T-helper 9 cell (primary cell): ENCODE measurements at places on chromosomes 1 and 21.

DNA sequence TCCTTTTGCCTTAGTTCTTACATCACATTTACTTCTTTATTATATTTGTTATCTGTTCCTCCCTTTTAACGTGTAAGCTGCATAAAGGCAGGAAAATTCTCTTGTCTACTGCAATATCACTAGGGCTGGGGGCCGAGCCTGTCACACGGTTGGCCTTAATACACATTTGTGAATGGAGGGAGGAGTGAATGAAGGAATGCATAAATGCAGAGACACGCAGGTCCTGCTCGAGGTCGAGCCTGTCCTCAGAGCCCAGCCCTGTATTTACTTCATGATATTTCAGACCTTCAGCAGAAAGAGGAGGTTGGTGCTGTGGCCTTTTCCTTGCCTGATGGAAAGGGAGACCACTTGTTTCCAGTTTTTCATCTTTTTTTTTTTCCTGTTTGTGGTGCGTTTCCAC lies 671.3 kb downstream of the PTPRU start:
- DNase-seq: no peak

DNA sequence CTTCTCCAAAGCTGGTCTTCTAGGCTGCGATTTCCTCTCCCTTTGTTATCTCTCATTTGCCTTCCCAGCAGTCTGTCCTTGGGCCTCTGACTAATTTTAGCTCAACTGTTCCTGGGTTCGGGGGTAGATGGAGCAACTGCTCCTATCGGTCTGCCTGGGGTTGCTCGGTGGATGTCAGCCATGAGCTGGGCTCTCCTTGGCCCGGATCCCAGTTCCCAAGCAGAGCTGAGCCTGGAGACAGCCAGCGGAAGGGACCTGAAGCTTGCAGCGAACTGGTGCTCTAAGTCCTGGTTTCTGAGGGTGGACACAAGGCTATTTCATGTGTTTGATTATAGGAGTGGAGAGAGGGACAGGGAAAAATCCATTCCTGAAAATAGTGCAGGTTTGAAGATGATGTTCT lies 423.0 kb downstream of the RPS6KC1 start:
- DNase-seq: no peak

DNA sequence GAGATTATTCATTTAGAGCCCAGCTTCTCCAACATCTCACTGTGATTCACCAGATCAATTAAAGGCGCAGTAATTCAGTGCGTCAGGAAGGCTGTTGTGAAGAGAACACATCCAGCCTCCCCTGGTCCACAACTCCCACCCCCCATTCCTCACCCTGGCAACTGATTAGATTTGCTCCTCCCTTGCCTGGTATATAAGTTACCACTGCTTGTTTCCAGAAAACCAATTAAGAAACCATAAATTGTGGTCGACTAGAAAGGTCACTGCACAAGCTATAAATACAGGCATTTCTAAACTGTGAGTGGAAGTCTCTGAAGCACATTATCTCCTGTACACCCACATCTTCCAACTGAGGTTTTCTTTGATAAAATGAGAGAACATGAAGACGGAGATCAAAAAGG lies 41.9 kb downstream of the FAM163A start:
- DNase-seq: no peak

DNA sequence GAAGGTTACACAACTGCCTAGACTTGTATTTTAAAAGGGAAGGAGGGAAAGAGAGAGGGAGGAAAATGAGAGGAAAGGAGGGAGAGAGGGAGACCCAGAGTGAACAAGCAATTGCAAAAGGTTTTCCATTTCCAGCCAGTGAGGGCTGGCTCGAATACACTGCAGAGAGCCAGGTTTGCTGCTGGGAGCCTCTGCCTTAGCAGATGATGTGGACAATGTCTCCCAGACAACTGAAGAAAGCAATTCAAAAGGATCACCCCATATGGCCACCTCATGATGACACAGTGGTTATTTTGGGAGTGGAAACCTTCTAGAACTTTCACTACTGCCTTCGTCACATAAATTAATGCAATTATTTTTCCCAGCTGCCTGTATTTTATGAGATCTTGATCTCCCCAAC lies 86.4 kb downstream of the BCAR3 start:
- no peak for DNase-seq

DNA sequence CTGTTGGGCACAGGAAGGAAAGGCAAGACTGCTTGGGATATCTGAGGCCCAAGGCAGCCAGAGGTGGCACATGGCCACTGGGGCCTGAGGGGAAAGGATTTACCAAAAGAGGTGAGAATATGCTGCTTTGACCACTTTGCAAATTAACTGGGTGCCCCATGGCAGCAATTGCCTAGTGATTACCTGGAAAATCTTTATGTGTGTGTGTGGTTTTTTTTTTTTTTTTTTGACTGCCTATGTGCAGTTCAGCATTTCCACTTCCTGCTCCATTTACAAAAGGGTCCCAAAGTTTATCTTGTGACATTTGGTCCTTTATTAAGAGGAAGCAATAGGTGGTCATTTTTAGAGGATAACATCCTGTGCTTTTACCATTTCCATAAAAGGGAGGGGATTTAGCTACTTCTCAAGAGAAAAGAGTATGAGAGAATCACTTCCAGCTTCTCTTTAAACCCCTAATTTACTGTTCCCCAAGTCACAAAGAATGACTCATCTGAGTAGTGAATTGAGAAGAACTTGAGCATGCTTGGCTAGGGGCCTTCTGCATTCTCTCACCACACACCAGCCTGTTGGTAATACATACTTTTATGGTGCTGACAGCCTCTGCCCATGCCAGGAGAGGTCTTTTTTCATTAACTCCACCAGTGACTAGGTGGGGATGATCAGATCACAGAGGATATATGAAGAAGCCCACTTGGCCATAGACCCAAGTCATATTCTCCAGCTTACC lies 52.1 kb downstream of the SYDE2 start:
- no peak for DNase-seq

DNA sequence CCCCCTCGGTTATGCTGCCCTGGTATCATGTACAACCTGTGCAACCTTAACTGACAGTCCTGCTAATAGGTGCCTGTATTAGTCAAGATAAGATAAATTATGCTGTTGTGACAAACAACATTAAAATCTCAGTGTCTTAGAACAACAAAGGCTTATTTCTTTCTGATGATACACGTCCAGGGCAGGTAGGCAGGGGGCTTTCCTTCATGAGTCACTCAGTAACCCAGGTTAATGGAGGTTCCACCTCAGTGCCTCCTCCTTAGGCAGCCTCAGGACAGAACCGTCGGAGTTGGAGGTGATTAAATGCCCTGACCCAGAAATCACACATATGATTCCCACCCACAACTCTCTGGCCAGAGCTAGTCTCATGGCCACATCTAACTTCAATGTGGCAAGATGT lies 94.6 kb upstream of the CASZ1 start:
- DNase-seq: no peak

- DNase-seq: no peak
Observed at GRCh38 chr1:84299536-84300170, 1.9 kb upstream of the SAMD13 start.

DNA sequence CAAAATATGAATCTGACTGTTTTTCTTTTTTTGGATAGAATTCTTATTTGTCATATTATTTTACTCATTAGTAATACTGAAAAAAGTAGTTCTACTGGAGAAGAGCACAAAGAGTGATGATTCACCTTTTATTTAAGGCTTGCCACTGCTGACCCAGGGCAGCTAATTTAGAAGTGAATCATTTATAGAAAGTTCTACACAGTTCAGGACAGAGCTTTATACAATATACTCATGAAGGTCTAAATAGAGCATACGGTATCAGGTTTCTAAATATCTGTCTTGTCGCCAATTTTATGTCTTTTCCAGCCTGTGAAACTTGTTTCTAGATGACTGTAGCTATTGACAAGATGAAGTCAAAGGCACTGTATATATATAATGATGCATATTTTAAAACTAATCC lies 25.0 kb downstream of the GIPC2 start:
- DNase-seq: no peak

GRCh38 chr1:103457886-103458455 lies 67.5 kb upstream of the RNPC3 start:
- DNase-seq: no peak

- no peak for DNase-seq
Observed at GRCh38 chr21:35203093-35203977, 154.2 kb upstream of the RUNX1 start.

- DNase-seq: no peak
Observed at GRCh38 chr21:42607525-42608102, 45.8 kb upstream of the PDE9A start.

DNA sequence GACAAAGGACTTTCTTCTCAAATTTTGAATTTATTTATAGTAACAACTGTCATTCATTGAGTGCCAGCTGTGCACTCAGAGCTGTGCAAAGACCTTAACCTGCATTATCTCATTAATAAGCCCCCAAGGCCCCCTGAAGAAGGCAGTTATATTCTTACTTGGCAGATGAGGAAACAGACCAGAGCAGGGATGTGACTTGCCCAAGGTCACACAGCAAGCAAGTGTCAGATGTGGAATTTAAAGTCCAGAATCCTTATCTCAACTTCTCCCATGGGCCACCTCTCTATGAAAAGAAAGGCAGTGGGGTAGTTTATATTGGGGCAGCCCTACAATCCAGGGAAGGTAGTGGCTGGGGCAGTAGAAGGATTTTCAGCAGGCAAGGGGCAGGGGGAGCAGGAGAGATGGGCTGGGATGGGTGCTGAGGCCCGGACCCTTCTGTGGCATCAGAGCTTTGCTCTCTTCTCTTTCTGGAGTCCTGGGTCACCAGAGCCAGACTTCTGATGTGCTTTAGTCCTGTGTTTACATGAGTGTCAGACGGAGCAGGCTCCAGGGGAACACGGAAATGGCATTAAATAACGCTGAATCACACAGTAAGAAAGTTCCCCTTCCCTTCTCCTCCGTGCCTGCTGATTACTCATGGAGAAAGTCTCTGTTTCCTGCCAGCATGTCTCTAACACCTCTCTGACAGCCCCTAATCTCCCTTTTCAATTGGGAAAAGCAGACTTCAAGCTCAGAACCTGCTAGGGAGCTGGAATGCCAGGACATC lies 39.5 kb downstream of the EPHB2 start:
- DNase-seq: no peak

- DNase-seq: no peak
Observed at GRCh38 chr1:170318141-170318540, 172.4 kb downstream of the NTMT2 start.

DNA sequence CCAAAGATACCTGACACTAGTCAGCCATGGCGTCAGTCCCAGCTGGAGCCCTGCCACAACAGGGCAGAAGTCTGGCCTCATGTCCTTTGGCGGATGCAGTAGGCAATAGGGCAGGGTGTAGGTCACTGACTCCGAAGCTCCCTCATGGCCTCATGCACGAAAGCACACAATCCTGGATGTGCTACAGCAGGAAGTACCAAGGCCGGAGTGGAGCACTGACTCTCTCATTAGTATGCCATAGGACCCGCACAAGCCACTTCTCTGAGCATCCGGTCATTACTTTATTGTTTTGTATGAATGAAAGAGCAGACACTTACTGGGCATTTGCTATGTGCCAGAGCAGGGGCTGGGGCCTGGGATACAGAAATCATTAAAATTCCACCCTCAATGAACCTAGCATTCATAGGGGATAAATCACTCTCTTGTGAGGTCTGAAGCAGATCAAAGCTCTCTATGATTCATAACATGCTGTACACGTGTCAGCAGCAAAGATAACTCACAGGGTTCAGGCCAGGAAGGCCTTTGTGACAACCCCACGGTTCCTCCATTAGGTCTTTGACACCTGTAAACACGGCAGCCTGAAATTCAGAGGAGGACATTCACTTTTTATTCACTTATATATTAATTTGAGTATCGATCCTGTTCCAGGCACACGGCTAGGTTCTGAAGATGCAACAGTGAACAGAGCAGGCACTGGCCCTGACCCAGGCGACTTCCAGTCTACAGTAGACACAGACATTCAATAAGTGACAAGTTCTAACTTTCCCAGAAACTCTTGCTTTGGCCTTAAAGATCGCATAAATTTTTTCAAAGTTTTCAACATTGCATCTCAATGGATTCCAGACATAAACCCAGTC lies 357.9 kb upstream of the USP24 start:
- DNase-seq: no peak

DNA sequence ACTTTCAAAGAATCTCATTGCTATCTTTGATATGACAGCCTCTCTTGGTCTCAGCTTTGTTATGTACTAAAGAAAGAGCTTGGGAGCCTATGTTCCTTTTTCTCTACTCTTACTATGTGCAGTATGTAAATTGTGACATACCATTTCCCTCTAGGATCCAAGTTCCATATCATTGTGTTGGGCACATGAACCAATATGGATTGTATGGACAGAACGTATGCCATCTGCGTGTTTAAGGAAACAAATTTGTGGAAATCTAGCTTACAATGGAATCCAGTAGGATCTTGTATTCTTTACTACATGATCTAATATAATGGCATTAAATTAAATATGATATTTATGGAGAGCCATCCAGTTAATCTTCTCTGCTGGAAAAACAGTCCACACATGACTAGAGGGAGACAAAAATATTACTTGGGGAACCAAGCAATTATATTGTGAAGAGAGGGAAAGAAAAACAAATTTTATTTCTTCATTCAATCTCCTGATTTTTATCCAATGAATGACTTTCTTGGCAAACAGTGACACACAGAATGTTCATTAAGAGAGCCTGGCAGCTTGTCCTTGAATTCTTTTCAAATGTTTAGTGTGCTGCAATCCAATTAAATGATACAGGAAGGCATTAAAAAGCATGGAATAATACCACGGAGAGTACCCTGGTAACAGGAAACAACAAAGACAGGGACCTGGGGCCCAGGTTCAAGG lies 106.5 kb upstream of the DAB1 start:
- no peak for DNase-seq

- DNase-seq: peak; percentile 35
Observed at GRCh38 chr1:38586993-38587646, 272.5 kb downstream of the RRAGC start.

DNA sequence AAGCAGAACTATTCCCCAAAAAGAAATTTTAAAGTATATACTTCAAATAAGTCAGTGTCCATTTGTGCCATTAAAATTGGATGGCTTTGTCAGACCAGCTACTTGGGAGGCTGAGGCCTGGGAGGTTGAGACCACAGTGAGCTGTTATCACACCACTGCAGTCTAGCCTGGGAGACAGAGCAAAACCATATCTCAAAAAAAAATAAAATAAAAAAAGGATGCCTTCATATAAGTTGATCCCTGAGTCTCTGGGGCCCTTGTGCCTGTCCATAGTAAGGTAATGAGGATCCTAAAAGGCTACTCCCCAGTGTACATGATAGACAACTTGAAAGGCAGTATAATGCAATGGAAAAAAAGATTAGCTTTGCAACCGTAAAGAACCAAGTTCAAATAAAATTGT lies 81.2 kb upstream of the BARHL2 start:
- no peak for DNase-seq

DNA sequence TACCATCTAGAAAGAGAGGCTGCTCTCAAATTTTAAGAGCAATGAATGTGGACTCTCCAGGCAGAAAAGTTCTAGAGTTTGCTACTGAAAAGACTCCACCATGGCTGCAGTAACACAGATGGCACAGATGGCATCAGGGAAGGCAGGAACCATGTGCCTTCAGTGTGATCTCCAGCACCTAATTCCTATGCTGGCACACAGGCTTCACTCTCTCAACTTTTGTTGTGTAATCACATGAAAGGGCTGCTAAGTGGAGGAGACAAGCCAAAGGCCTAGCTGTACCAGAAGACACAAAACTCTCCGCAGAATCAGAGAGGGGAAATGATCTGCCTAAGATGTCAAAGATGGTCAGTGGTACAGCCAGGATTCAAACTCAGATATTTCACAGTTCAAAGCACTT lies 31.1 kb downstream of the ERI3 start:
- DNase-seq: no peak
